ENCODE measurements at places on chromosomes 5 and 9.

- no peak for DNase-seq
- H3K27ac ChIP-seq = no peak overlapping the region
- no peaks in the 10 kb centered on the region for H3K4me1 ChIP-seq
- no peaks in the 10 kb centered on the region for H3K36me3 ChIP-seq
- H3K4me3 ChIP-seq = no peak overlapping the region
These were observed 1290.8 kb upstream of the CDH9 start for GRCh38 chr5:28329176-28329575.

- no peak overlapping the region for H3K4me3 ChIP-seq
- no peak overlapping the region for H3K27ac ChIP-seq
- H3K36me3 ChIP-seq = 0 out of 2 replicates have a peak, but pooled peaks cover under 1% of the 10 kb centered on the region
- H3K27me3 ChIP-seq = no peaks in the 10 kb centered on the region
These were observed 408.5 kb upstream of the GRAMD2B start for GRCh38 chr5:126014676-126015075.

DNA sequence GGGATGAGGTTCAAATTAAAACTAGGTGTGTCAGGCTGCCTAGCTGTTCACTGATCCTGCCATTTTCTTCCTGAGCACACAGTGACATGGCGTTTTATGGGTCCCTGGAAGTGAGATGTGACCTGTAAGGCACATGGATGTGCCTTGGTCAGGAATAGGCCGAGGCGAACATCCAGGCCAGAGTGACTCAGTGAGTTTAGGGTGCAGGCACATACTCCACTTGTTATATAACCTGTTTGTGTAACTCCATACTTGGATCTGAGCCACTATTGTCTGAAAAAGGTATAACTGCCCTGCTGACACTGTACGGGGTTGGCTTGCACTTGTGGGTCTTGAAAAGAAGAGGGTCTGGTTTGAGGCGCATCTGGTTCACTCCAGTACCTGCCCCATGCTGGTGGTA, 150.1 kb upstream of the ADAMTS16 start:
- no peak overlapping the region for H3K4me3 ChIP-seq
- no peak for DNase-seq
- no peak overlapping the region for H3K27ac ChIP-seq
- no peaks in the 10 kb centered on the region for H3K4me1 ChIP-seq

GRCh38 chr9:108967916-108968315, 33.7 kb downstream of the ABITRAM start:
- H3K27me3 ChIP-seq = no peaks in the 10 kb centered on the region
- H3K27ac ChIP-seq = no peak overlapping the region
- H3K4me3 ChIP-seq = no peak overlapping the region
- H3K4me1 ChIP-seq = no peaks in the 10 kb centered on the region
- H3K36me3 ChIP-seq = peaks cover 24% of the 10 kb centered on the region

DNA sequence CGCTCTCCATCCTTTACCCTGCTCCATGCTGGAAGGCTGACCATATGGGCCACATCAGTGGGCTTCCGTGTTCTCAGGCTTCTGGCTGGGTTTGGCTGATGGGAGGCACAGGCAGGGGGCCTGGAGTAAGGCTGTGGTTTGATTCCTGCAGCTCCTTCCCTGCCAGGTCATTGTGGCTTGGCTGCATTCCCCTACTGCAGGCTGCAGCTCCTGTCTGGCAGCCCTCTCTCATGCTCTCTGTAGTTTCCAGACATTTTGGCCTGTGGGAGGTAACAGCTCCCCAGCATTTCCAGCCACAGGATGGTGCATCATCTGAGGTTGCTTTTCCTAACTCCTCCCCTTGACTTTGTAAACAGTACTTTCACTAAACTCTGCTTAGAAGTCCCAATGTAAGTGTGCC, 102.0 kb upstream of the PTPN3 start:
- H3K4me1 ChIP-seq = no peaks in the 10 kb centered on the region
- no peak overlapping the region for H3K27ac ChIP-seq
- no peak overlapping the region for H3K4me3 ChIP-seq
- no peaks in the 10 kb centered on the region for H3K36me3 ChIP-seq
- DNase-seq = no peak

- no peaks in the 10 kb centered on the region for H3K27me3 ChIP-seq
- no peak overlapping the region for H3K27ac ChIP-seq
- no peak overlapping the region for H3K4me3 ChIP-seq
- H3K36me3 ChIP-seq = no peaks in the 10 kb centered on the region
- no peak for DNase-seq
These were observed 4.4 kb upstream of the SPTLC1 start for GRCh38 chr9:92119586-92119985.

- no peaks in the 10 kb centered on the region for H3K4me1 ChIP-seq
- no peak overlapping the region for H3K27ac ChIP-seq
- H3K36me3 ChIP-seq = no peaks in the 10 kb centered on the region
- peaks cover 3% of the 10 kb centered on the region for H3K27me3 ChIP-seq
- no peak overlapping the region for H3K4me3 ChIP-seq
- no peak for DNase-seq
These were observed 38.4 kb downstream of the EXOC3 start for GRCh38 chr5:481347-481746.

DNA sequence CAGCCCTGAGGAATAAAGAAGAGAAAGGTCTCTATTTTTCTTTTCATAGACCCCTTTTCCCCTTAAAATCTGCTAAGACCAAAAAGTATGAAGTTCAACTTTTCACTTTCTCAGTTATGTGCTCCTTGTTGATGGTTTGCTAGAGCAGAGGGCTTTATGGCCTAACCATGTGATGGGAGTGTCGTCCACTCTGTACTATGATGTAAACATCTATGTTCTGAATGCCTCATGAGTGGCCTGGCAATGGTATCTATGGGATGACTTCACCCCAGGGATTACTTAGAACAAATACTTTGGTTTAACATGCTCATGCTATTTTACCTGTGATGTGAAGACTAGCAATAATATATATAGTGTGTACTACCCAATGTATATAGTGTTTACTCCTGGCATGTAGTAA, 43.7 kb upstream of the MIER3 start:
- H3K4me3 ChIP-seq = no peak overlapping the region
- DNase-seq = no peak
- no peaks in the 10 kb centered on the region for H3K4me1 ChIP-seq
- H3K27ac ChIP-seq = no peak overlapping the region
- H3K36me3 ChIP-seq = no peaks in the 10 kb centered on the region
- H3K27me3 ChIP-seq = no peaks in the 10 kb centered on the region

- H3K27me3 ChIP-seq = no peaks in the 10 kb centered on the region
- DNase-seq = no peak
- H3K4me3 ChIP-seq = no peak overlapping the region
- no peaks in the 10 kb centered on the region for H3K36me3 ChIP-seq
These were observed 71.5 kb downstream of the NEK6 start for GRCh38 chr9:124329206-124329792.

DNA sequence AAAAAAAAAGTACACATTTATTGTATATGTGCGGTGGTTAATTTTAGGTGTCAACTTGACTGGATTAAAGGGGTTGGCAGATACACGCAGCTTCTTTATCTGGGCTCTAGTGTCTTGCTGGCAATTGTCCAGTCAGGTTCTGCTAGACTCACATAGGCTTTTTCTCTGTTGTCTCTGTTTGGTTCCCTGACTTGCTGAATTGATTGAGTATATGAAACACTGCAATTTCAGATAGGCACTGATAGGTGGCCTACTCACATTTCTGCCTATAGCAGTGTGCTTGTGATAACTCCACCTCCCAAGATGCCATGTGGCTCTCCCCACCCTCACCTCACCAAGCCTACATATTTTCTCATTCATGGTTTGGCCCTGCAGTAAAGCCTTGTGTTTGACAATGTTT, 52.5 kb downstream of the AOPEP start:
- H3K36me3 ChIP-seq = no peaks in the 10 kb centered on the region
- no peak overlapping the region for H3K27ac ChIP-seq
- no peak for DNase-seq
- no peak overlapping the region for H3K4me3 ChIP-seq
- H3K4me1 ChIP-seq = no peaks in the 10 kb centered on the region

DNA sequence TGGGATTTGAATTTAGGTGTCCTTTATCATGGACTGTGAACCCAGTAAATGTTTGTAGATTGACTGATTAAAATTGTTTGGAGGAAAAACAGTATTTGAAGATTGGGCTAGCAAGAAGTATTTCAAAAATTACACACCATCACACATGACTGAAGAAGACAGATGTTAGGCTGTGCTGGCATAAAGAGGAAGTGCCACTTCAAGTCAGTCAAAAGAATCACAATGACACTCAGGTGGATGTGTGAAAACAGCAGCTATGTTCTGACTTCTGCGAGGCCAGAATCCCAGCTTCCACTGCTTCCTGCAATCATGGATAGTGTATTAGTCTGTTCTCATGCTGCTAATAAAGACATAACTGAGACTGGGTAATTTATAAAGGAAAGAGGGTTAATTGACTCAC, 393.3 kb downstream of the DMRT2 start:
- H3K27me3 ChIP-seq = no peaks in the 10 kb centered on the region
- no peaks in the 10 kb centered on the region for H3K36me3 ChIP-seq
- no peak for DNase-seq
- H3K4me3 ChIP-seq = no peak overlapping the region
- H3K27ac ChIP-seq = no peak overlapping the region

DNA sequence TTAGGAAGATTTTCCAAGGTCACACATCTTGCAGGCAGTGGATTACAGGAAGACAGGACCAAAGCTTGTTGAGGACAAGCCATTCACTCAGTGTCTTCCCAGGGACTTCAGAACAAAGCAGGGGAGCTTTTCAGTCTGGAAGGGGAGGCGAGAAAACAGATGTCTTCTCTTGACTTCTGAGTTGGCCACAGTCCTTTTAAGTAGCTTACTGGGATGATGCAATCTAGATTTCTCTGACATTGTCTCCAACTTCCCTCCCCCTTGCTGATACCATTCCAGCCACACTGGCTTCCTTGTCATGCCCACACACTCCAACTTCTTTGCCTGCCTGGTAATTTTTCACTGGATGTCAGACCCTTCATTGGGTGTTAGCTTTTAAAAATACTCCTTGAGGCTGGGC, 174.2 kb upstream of the TBC1D2 start:
- no peak overlapping the region for H3K27ac ChIP-seq
- H3K4me1 ChIP-seq = no peaks in the 10 kb centered on the region
- no peaks in the 10 kb centered on the region for H3K27me3 ChIP-seq
- H3K4me3 ChIP-seq = no peak overlapping the region

- H3K4me3 ChIP-seq = no peak overlapping the region
- H3K27me3 ChIP-seq = no peaks in the 10 kb centered on the region
- H3K27ac ChIP-seq = no peak overlapping the region
- DNase-seq = no peak
- H3K36me3 ChIP-seq = 0 out of 2 replicates have a peak, but pooled peaks cover 7% of the 10 kb centered on the region
These were observed 248.1 kb downstream of the IRX1 start for GRCh38 chr5:3843706-3844105.

DNA sequence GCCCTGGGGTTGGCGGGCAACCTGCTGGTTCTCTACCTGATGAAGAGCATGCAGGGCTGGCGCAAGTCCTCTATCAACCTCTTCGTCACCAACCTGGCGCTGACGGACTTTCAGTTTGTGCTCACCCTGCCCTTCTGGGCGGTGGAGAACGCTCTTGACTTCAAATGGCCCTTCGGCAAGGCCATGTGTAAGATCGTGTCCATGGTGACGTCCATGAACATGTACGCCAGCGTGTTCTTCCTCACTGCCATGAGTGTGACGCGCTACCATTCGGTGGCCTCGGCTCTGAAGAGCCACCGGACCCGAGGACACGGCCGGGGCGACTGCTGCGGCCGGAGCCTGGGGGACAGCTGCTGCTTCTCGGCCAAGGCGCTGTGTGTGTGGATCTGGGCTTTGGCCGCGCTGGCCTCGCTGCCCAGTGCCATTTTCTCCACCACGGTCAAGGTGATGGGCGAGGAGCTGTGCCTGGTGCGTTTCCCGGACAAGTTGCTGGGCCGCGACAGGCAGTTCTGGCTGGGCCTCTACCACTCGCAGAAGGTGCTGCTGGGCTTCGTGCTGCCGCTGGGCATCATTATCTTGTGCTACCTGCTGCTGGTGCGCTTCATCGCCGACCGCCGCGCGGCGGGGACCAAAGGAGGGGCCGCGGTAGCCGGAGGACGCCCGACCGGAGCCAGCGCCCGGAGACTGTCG, 976 bp downstream of the RXFP3 start:
- no peak for DNase-seq
- H3K4me1 ChIP-seq = no peaks in the 10 kb centered on the region
- peaks cover 11% of the 10 kb centered on the region for H3K27me3 ChIP-seq
- H3K27ac ChIP-seq = no peak overlapping the region
- H3K4me3 ChIP-seq = peak overlapping the region; percentile 47
- H3K36me3 ChIP-seq = no peaks in the 10 kb centered on the region

GRCh38 chr9:89304834-89305188, 6.2 kb upstream of the CKS2 start:
- H3K36me3 ChIP-seq = peaks cover 4% of the 10 kb centered on the region
- no peak overlapping the region for H3K27ac ChIP-seq
- no peak for DNase-seq
- no peaks in the 10 kb centered on the region for H3K4me1 ChIP-seq
- H3K27me3 ChIP-seq = no peaks in the 10 kb centered on the region

GRCh38 chr9:77127071-77127470, 50.3 kb upstream of the VPS13A start:
- no peaks in the 10 kb centered on the region for H3K27me3 ChIP-seq
- DNase-seq = no peak
- no peak overlapping the region for H3K27ac ChIP-seq
- no peak overlapping the region for H3K4me3 ChIP-seq

- peak; percentile 12 for DNase-seq
- no peaks in the 10 kb centered on the region for H3K36me3 ChIP-seq
- no peak overlapping the region for H3K27ac ChIP-seq
- no peaks in the 10 kb centered on the region for H3K4me1 ChIP-seq
- no peaks in the 10 kb centered on the region for H3K27me3 ChIP-seq
These were observed 53.4 kb upstream of the OLFM1 start for GRCh38 chr9:135034106-135034505.

DNA sequence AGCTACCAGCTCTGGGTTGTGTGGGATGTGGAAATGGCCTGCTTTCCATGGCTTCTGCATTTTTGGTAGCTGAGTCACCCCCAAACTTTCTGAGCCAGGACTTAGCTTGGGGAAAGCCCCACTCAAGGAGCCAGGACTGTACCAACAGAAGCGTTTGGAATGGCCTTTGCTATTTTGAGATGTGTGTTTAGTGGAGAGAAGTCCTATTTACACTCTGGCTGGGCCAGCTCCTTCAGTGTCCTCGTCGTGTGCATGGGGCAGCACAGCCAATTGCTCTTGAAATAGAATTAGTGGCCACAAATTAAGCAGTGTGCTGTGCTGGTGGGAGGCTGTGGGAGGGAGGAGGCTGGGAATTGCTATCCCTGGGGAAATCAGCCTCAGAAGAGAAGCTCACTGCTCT, 51.6 kb downstream of the ENTREP1 start:
- H3K27me3 ChIP-seq = no peaks in the 10 kb centered on the region
- no peak overlapping the region for H3K27ac ChIP-seq
- peaks cover 52% of the 10 kb centered on the region for H3K36me3 ChIP-seq
- DNase-seq = no peak
